ENCODE measurements at places on chromosomes 5 and 9.

- DNase-seq = no peak
Measured at GRCh38 chr9:83441390-83441789, 96.8 kb downstream of the FRMD3 start.

DNA sequence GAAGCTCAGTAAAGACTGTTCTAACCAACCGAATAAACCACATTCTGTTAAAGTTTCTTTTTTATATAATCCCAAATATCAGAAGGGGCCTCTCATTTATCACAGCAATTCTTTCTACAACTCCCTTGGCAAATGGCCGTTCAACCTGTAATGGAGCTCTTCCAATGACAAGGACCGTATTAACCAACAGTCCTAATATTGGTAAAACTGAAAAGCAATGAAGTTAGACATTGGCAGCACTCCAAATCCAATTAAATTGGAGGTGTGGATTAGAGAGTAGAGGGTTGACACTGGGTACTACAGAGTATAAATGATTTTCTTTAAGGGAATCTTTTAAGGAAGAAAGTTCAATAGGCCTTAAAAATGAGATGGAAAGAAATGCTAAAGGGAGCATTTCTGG is 842 bp downstream of the TMED7 start:
- no peak for DNase-seq

DNA sequence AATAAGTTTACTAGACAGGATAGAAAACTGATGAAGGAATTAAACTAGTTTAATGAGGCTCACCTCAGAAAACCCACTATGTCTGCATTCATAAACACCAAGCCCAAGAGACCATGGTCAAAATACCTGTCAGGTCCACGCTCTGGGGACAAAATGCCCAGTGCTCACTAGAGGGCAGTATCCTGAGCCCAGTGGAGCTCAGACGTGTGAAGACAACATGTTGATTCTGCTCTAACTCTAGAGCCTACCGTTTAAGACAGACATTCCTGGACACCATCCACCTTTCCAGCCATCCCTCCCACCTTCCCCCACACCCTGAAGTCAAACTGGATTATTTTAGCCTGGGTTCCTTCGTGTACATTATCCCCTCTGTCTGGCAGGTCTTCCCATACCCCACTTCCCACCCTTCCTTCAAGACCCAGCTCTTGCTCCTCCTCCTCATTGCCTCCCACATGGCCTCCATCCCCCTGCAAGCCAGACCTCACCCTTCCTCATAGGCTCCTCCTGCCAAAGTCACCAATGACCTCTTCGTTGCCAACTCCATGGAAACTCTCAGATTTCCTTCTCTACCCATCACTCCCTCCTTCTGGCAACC is 142.3 kb upstream of the FSTL4 start:
- DNase-seq = peak; percentile 41

GRCh38 chr5:165029099-165029870 is 1523.9 kb downstream of the MAT2B start:
- DNase-seq = no peak

GRCh38 chr5:177336112-177336511 is 15.4 kb downstream of the LMAN2 start:
- DNase-seq = peak; percentile 62

- DNase-seq = no peak
Measured at GRCh38 chr9:137431416-137431931, 8.3 kb downstream of the NOXA1 start.

GRCh38 chr9:93190656-93191353 is 6.9 kb downstream of the WNK2 start:
- DNase-seq = no peak

GRCh38 chr9:76820431-76820830 is 56.2 kb downstream of the PCA3 start:
- DNase-seq = no peak

- DNase-seq = no peak
Measured at GRCh38 chr5:9554122-9554521, 8.2 kb upstream of the SEMA5A start.

- DNase-seq = no peak
Measured at GRCh38 chr9:108547411-108548135, 308.2 kb downstream of the ACTL7B start.

GRCh38 chr5:26578002-26578401 is 460.4 kb downstream of the CDH9 start:
- DNase-seq = no peak

GRCh38 chr5:150758203-150758530 is 650 bp downstream of the DCTN4 start:
- DNase-seq = no peak

DNA sequence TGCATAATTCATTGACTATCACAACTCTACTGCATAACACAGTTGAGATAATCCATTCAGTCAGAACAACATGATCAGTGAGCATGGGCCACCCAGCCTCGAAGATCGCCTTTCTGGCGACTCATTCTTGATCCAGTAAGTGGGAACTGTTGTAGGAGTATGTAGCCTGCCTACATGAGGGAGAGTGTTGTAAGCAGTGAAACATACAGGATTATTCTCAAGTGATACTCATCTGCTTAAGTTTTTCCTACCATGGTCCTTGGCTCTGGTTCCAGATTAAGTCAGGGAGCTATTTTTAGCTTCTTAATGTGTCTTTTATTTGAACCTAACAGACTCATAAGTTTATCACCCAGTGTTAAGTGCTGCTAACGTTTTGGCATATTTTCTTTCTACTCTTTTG is 44.0 kb downstream of the TNPO1 start:
- DNase-seq = no peak

DNA sequence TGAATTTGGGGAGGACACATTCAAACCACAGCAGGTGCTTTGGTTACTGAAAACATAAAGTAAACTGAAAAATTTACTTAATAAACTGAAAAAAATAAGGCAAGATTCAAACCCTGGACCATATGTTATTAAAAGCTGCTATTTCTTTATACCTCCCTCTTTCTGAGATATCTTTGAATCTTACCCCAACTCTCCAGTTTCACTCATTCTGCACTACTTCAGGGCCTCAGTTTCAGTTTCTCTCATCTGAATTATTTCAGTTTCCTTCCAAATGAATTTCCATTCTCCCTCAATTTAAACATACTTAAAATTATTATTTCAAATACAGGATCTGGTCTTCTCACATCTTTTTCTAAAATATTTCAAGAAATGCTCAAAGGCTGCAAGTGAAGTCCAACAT is 4.9 kb upstream of the OXCT1 start:
- no peak for DNase-seq

GRCh38 chr5:132099076-132099748 is 25.6 kb downstream of the CSF2 start:
- peak; percentile 84 for DNase-seq

GRCh38 chr5:77210964-77211690 is 647 bp downstream of the PDE8B start:
- DNase-seq = no peak

- peak; percentile 20 for DNase-seq
Measured at GRCh38 chr5:148374690-148375360, 8.9 kb upstream of the FBXO38 start.

Data from activated CD4-positive, alpha-beta T cell treated with anti-CD3 and anti-CD28 coated beads for 48 hours (primary cell).